ENCODE measurements at places on chromosomes 1 and 21.
A peak's percentile ranks its signal among the peaks of the same experiment; 100 is the strongest.

GRCh38 chr1:156121457-156121856 is 6.9 kb downstream of the LMNA start:
- DNase-seq = peak; percentile 62

DNA sequence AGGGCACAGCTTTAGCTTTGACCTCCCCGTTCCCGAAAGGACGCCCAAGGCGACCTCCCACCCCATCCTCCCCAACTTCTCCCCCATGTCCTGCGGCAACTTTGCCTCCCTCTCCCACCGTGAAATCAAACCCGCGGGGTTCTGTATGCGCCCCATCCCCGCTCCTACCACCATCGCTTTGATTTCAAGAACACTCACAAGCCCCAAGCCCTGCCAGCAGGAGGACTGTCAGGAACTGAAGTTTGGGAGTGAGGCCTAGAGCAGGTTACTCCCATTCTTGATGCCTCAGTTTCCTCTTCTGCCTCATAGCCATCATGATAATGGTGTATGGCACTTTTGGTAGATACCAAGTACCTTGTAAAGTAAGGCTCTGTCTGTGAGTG is 2.3 kb downstream of the PTPRU start:
- no peak for DNase-seq

GRCh38 chr1:109543283-109543987 is 3.8 kb downstream of the GPR61 start:
- DNase-seq = no peak

GRCh38 chr1:28115267-28115666 is 26.9 kb upstream of the EYA3 start:
- peak; percentile 31 for DNase-seq

DNA sequence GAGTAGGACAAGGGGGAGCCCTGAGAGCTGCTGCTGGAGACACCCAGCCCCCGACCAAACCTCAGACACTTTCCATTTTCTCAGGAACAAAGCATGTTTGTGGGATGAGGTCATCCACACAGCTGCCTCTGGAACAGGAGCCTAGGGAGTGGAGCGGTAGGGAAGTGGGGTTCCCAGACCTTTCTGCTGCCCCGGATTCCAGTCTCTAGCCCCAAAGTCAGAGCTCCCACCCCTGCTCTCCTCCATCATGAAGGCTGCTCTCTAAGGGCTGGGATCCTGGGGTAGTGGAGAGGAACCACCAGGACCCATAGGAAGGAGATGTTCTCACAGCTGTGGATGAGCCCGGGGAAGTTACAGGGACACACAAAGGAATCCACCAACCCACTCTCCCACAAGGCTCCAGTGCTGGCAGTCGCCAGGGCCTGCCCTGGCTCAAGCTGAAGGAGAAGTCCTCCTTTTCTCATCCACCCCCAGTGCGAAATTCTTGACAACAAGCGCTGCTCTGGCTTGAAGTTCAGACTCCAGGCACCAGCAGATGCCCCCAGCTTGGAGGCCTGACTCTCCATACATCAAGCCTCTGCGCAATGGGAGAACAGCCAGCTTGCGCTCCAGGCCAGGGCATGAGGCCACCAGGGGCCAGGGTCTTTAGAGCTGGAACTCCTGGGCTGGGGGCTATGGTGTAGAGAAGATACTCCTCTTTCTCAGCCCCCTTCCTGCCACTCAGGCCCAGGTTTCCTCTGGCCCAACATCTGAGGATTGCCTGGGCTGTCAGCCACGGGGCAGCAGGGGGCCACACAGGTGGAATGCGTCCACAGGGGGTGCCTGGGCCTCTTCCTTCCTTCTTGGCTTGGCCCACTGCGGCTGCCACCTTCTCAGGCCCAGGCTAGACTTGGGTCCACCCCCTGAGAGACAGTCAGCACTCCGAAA is 4.5 kb downstream of the FHL3 start:
- peak; percentile 88 for DNase-seq

DNA sequence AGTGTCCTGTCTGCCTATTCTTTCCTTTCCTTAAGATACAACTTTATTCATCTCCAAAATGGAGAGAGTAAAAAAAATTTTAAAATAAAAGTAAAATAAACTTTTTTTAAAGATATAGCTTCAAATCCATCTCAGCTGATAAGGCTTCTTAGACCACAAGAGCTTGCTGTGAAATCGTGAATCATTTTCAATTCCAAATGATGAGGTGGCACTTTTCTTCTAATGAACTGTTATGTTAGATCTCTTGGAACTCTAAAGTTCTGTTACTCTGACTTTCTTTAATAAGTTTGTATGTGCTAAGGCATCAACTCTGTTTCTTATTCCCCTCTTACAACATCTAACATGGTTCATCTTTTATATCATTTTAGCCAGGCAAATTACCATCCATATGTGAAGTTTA is 4.5 kb downstream of the SH3GLB1 start:
- no peak for DNase-seq

DNA sequence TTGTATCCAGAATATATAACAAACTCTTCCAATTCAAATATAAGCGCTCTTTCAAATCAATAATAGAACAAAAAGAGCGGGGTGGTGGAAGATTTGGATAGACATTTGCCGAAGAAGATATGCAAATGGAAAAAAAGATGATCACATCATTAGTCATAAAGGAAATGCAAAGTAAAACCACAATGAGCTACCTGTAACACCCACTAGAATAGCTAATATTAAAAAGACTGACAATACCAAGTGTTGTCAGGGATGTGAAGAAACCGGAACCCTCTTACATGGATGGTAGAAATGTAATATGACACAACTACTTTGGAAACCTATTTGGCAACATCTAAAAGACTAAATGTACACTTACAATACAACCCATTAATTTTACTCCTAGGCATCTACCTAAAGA is 5.7 kb upstream of the TRAF5 start:
- DNase-seq = no peak

GRCh38 chr1:2212532-2213491 is 15.3 kb upstream of the SKI start:
- DNase-seq = peak; percentile 96

- DNase-seq = no peak
Measured at GRCh38 chr1:180282401-180283044, 52.5 kb downstream of the LHX4 start.

DNA sequence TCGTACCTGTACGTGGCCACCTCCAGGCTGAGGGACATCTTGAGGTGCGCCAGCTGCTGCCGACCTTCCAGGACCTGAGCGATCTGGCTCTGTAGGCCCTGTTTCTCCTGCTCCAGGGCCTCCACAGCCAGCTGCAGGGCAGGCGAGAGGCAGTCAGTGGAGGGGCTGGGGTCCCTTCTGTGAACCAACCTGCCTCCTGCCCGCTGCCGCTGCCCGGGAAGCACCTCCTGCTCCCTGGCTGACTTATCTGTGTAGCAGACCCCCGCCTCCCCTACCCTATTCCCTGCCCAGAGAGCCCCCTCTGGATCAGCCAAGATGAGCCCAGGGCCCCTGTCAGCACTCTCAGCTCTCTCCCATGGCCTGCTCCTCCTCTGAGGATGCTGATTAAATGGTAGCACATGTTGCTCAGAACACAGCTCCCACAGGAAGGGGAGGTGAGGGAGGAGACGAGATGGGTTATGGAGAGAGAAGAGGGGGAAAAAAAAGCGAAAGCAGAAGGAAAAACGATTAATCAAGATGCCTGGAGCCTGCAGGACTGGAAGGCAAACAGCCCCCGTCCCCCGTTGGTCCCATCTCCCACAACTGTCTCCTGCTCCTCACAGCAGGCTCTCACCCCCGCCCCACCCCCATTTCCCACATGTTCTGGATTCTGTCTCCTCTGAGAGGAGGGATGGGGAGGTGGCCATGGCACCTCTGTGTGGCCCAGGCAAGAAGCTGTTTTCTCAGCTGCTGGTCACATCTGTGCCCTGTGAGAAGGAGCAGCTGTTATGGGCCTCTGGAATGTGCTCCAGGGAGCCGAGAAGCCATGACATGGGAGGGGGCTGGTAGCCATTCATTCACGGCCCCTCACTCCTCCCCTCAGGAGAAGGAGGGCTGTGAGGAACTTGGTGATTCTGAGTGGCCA is 1.7 kb downstream of the NES start:
- peak; percentile 73 for DNase-seq

DNA sequence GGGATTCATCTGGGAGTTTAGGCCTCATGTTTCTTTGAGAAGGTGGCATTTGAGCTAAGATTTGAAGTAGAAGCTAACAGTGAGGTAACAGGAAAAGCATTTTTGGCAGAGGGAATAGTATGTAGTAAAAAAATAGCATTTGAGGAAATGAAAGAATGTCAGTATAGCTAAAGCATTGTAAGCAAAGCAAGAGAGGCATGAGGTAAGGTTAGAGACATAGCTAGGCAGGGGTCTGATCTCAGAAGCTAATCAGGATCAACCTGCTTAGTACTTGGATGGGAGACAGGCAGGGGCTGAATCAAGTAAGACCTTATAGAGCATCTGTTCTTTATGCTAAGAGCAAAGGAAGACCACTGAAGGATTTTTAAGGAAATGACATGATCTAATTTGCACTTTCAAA is 4.0 kb downstream of the POLR3C start:
- no peak for DNase-seq

- DNase-seq = no peak
Measured at GRCh38 chr1:199242147-199242546, 603.3 kb downstream of the PTPRC start.

GRCh38 chr1:97210307-97210706 is 488.7 kb downstream of the PTBP2 start:
- DNase-seq = no peak

- DNase-seq = no peak
Measured at GRCh38 chr1:39538531-39539251, 37.9 kb downstream of the PABPC4 start.

DNA sequence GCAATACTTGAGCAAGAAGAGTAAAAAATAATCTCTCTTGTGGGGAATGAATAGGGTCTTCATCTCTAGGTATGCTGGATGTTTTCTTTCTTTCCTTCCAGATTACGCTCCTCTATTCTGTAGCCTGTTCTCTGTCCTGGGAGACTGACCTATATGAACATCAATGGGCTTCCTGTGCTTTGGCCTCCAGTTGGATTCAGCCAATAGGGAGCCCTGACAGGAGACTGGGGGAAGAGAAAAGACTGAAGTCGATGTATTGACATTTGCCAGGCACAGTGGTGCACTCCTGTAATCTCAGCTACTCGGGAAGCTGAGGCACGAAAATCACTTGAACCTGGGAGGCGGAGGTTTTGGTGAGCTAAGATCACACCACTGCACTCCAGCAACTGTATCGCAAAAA is 17.6 kb downstream of the SEMA6C start:
- no peak for DNase-seq

- DNase-seq = no peak
Measured at GRCh38 chr1:61004262-61005003, 77.9 kb upstream of the NFIA start.

DNA sequence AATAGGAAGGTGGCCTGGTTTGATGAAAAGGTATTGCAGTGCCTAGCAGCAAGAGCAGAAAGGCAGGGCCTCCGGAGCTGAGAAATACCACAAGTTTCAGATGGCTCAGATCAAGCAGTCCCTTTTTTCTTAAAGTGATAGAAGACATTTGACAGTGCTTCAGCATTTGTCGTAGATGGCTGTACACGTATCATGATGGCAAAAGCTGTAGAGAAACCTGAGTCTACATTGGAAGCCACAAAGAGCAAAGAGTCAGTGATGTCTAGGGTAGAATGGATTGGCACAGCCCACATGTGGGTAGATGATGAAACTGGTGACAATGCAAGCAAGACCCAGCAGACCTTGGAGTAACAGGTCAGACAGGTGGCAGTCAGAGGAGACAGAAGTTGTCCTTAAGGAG is 101.3 kb upstream of the ARTN start:
- no peak for DNase-seq

DNA sequence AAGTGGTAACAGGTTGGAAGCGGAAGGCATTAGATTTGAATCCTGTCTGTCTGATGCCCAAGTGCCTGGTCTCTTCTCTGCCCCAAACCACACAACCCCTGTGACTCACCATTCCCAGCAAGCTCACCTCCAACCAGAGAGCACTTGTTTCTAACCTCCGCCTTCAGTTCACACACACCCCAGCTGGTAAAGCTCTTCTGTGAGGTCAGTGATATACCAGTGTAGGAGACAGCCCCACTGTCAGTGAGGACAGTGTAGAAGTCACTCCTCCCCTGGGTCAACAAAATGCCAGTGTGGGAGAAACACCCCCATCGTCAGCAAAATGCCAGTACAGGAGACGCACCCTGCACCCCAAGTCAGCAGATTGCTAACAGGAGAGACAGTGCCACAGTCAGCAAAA is 2.6 kb downstream of the RIMS3 start:
- no peak for DNase-seq

- no peak for DNase-seq
Measured at GRCh38 chr21:41831453-41831831, 47.7 kb downstream of the PRDM15 start.

- no peak for DNase-seq
Measured at GRCh38 chr1:34642679-34643078, 112.2 kb upstream of the GJB5 start.

DNA sequence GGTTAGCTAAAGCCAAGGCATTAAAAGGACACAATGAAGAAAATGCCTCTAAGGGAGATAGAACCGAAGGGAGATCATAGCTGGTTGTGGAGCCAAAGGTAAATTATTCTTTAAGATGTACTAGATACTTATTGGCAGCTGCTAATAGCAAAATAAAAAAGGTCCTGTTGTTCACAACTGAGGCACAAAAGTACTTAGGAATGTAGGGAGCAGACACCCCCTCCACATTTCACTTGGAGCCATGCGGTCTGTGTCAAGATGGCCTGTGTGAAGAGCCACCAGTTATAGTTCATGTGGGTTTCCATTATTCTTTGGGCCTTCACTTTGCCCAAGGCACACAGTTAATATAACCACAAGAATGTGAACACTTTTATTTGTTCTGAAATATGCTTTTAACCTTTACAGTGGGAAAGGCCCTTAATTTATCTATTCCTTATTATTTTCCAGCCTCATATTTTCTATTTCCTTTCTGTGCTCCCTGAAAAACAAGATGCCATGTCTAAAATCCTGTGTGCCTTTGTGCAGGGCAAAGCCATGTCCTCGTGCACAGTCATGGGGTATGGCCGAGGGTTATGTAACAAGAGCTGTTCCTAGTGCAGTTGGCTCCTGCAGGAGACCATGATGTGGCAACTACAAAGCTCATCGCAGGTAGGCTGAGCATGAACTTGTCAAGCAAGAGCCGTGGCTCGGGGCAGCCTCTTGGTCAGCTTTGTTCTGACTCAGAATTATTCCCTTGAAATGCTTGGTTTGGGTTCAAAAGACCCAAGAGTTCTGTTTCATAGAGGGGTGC is 16.2 kb upstream of the WDR26 start:
- no peak for DNase-seq

DNA sequence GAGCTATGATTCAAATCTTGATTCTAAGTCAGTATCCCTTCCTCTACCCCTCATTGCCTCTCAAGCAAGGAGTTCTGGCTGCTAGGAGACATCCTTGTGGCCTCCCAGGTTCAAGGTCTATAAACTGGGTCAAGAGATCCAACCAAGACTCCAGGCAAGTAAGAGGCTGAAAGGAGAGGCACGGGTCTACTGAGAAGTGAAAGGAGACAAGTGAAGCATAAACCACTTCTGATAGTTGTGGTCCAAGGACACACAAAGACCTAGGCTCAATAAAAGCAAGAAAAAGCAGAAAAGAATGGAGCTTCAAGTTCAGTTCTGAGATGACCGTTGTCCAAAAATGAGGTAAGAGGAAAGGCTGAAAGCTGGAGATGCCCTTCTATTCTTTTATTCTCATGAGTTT is 17.8 kb upstream of the PPP2R5A start:
- DNase-seq = no peak

- DNase-seq = no peak
Measured at GRCh38 chr1:44620072-44620471, 54.2 kb downstream of the TMEM53 start.

- peak; percentile 37 for DNase-seq
Measured at GRCh38 chr1:19564366-19564765, 79.0 kb upstream of the CAPZB start.
